ENCODE measurements at places on chromosomes 13 and 19. TPM values are rescaled to one million over a fixed set of nuclear protein-coding genes. Genes with fewer than 3 reads are reported as not detected.

The ALOX5AP gene
- total RNA-seq, result 0.70 TPM

The SHISA2 gene
- total RNA-seq, result not detected

DNA sequence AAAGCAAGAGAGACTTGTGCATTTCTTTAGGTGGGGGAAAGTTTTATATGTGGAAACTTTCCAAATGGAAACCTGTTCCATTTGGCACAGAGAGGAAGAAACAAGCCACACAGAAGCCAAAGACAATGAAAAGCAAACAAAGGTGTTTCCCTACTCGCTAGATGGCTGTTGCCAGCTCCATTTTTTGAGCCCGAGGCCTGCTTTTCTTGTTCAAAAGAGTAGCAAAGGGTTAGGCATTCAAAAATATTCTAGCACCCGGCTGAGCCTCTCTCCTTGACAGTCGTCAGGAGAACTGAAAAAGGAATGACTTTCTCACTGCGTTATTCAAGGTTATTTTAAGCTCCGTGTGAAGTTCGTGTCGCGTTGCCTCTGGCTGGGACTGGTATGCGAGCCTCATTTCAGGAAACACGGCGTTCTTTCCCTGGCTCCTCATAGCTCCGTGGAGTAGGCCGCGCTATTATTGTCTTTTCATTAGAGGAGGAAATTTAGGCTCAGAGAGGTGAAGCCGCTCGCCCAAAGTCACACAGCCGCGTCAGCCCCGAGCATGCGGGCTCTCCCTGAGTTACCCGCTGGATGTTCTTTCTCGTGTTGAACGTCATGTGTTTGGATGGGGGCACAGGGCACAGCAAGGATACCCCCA, 7.6 kb downstream of the TRPM4 start:
- DNase-seq, result no peak

DNA sequence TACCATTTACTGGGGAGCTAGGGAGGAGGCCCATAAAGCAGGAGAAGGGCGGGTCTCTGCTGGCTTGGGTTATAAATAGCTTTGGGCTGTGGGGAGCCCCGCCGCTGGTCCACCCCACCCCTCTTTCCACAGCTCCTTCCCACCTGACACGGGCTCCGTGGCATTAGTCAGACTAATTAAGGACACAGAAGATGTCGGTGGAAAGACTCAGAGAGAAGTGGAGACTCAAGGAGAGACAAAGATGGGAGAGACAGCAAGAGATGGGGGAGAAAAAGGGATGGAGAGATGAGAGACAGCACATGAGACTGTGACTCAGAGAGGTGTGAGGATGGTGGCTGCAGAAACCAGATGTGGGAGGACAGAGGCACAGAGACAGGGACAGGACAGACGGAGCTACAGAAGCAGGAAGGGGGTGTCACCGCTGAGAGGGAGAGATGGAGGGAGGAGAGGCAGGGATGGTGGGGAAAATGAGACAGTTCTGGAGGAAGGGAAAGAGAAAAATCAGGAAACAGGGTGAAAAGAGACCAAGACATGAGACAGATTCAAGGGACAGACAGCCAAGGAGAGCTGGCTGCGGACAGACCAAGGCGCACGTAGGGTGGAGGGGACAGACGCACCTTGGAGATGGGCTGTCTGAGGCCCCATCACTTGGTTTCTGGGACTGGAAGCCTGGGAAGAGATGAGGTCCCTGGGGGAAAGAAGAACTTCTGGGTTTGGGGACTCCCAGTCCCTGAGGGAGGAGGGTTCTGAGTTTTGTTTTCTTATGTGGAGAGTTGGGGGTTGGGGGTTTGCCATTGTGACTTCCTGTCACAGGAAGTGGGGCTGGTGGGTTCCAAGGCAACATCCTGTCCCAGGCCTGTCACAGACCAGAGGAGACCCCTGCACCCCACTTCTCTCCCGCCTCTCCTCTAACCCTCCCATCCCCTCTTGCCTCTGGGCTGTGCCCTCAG, 4.1 kb downstream of the ARHGEF1 start:
- no peak for DNase-seq

GRCh38 chr19:53254411-53255341, at the start of gene ZNF677:
Gene ZNF677 (minus strand): TSS chr19:53254873. CDS start chr19:53251550, 3,323 bp downstream.
- no peak for DNase-seq
